HEK293T (cell line): ENCODE measurements at places on chromosomes 2 and 18.

GRCh38 chr2:95670686-95671085, 78.9 kb downstream of the TRIM43 start:
- DNase-seq = no peak

GRCh38 chr2:36406296-36406695, 50.7 kb downstream of the CRIM1 start:
- no peak for DNase-seq

- DNase-seq = no peak
Observed at GRCh38 chr2:67574230-67574629, 177.1 kb downstream of the ETAA1 start.

GRCh38 chr2:167783261-167784083, 463.9 kb downstream of the STK39 start:
- DNase-seq = no peak

DNA sequence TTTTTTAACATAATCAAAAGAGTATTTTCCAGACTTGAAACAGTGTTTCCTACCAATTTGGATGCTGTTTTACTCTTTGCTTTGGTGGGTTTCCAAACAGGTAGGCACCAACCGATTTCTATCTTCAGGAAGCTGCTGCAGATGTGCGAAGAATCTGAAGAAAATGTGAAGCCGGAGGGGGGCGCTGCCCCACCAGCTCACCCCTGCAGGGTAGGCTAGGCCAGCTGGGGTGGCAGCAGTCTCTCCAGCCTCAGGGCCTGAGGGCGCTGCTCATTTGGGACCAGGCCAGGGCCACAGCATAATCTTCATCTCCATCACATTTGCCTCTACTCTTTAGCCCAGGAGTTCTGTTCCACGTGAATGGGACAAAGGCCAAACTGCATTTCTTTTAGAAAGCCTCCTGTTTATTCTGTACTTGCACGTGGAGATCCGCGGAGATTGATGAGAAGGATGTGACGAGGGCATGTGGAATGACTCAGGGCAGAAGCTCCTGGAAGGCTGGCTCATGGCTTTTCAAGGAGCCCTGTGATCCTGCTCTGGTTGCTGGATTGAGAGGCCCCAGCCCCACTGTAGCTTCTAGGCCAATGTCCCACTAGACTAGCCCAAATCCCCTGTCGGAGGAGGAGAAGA, 84.2 kb upstream of the FAM136A start:
- DNase-seq = no peak

- DNase-seq = no peak
Observed at GRCh38 chr2:120401275-120402066, 55.5 kb downstream of the INHBB start.

DNA sequence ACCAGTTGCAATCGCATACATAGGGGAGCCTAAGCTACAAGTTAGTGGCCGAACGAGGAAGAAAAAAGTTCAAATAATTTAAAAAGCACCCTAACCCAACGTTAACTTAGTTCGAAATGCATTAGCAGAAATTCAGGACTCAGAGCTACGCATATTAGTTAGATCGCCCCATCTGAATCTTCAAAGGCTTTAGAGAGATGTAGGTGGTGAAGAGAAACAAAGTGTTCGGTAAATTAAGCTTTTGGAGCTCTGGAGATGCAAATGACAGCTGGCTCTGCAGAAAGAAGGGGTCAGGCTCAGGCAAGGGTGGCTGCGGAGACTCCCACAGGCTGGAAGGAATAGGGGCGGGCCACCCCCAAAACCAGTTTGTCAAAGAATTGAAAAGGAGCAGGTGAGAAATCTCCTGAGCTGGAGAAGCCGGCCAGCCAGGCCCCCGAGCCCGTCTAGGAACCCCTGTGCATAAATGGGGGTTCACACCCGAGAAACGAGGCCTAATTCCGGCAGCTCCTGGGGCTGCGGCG, 621 bp downstream of the TXNL1 start:
- DNase-seq = no peak
